ENCODE measurements at places on chromosomes 16 and 17.

DNA sequence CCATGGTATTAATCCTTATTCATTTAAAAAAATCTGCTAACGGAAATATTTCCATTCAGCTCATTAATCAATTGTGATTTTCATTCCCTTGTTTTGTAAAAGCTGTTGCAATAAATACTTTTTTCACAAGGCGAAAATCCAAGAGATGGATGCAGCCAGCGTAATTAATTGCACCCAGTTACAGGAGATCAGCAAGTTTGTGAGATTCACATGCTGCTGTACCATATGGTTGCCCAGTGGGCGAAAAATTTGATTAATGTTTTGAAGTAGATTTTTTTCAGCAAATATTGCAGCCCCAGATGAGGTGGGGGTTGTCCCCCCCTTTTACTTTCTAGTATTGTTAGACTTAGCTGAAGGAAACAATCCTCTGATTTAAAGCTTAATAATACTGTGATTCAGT, 186.6 kb downstream of the WWOX start:
- no peak for DNase-seq

- no peak for DNase-seq
Measured at GRCh38 chr17:48463526-48463925, 33.5 kb upstream of the SKAP1 start.

- DNase-seq: peak; percentile 91
Measured at GRCh38 chr17:78925234-78925633, at the start of gene TIMP2. Gene TIMP2 (minus strand): TSS chr17:78925387. CDS start chr17:78925088, 299 bp downstream.

DNA sequence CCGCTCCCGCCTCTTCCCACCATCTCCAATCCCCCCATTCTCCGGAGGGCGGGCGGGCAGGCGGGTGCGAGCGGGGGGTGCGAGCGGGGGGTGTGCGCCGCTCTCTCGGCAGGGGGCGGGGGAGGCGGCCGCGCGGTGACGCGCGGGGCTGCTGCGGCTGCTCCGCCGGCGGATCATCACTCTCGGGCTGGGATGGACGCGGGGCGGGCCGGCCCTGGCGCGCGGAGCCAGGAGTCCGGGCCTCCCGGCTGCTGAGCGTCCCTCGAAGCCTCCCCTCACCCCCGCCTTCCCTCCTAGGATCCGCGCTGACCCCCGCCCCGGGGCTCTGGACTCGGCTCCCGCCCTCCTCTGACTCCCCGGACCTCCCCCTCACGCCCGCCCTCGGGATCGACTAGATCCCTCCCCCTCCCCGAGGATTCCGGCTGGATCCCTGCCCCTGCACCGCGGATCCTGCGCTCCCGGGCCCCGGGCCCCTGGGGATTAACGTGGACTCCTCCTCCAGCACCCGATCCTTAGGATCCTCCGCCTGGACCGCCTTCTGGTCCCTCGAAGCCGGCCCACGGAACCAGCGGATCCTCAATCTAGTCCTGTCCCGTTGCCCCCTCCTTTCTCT, 946 bp upstream of the TMEM256 start:
- DNase-seq: peak; percentile 28

DNA sequence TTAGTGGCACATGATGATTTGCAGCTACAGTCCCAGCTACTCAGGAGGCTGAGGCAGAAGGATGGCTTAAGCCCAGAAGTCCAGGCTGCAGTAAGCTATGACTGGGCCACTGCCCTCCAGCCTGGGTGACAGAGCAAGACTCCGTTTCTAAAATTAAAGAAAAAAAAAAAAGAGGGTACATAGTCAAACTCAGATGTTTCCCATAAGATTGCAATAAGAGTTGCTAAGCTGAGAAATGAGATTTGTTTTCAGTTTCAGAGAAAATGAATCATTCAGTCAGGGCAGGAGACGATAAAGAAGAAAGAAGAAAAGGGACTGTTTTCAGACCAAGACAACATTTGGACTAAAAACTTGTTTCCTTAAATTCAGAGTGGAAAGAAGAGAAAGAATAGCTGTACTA, 30.2 kb upstream of the PHLPP2 start:
- DNase-seq: no peak

- no peak for DNase-seq
Measured at GRCh38 chr17:41976142-41976768, 9.7 kb downstream of the CNP start.

- no peak for DNase-seq
Measured at GRCh38 chr17:3603870-3604259, 5.3 kb downstream of the TRPV1 start.

DNA sequence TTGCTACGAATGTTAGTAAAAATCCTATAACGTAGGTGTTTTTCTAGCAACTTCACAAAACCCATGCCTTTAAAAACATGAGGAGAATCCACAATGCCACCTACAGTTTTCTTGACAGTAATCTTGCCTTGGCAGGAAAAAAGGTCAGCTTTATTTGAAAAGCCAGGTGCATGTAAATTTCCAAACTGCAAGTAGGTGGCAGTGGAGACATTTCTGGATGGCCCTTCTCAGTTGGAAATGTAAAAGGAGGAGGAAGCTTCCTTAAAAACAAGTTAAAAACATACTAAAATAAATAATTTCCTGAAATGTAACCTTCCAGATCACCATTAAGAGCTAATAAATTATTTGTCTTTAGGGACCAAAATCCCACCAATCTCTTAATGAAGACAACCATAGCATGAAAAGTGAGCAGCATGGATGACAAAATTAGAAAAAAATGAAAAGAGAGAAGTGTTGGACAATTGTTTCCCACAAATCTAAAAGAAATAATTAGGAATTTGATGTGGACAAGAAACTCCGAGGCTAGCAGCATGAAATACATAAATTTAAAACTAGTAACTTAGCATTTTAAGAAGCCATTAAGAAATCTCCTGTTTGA, 152.2 kb downstream of the SNX11 start:
- no peak for DNase-seq

- peak; percentile 41 for DNase-seq
Measured at GRCh38 chr16:1150511-1150982, 2.4 kb upstream of the CACNA1H start.

DNA sequence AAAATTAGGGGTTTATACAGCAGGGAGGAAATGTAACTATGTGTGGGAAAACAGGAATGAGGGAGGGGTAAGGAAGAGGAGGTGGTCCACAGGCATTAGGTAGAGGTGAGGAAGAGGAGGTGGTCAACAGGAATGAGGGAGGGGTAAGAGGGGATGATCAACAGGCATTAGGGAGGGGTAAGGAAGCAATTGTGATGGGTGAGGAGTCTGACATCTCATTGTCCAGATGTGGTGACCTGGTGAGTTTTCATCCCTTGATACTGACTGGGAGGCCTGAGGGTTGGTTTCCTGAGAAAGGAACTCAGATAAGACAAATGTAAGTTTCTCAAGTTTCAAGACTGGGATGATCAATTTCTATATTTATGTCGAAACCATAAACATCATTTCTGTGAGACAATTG, 206.2 kb upstream of the C16orf82 start:
- no peak for DNase-seq

DNA sequence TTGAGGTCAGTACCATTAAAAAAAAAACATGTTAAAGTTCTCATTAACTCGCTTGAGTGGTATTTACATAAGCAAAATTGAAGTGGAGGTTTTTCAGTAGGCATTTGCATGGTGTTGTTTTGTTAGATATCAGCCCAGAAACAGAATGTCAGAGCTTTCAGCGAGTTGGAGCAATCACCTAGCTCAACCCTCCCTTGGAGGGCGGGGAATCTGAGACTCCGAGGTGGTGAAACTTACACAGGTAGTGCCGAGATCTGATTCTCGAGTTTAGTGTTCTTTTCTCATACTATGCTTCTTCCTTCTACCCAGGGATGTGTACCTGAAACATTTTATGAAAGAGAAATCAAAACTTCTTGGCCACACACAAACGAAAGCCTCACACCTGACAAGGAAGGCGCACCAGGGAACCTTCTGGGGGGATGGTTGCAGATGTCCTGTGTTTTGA, 6.6 kb downstream of the SEC14L1 start:
- no peak for DNase-seq

GRCh38 chr17:81902653-81903414, 796 bp downstream of the NPB start:
- DNase-seq: no peak

DNA sequence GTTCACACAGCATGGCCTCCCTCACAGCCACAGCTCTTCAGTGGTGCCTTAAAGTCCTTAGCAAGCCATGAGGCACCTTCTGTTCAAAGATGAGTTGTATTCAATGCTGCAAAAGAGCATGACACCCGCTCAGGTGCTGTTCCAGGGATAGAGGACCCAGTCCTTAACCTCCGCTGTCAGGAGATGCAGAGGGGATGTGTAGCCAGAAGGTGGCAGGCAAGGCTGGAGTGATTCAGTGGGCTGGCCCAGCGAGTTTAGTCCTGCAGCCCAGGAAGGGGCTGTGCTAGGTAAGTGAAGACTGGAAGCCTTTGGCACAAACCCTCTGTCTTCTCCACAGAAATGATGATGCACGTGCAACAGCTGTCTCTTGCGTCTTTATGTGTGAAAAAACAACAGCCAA, 25.0 kb upstream of the ADAM11 start:
- DNase-seq: no peak

- no peak for DNase-seq
Measured at GRCh38 chr17:66354472-66354871, 52.1 kb downstream of the PRKCA start.

GRCh38 chr16:30663038-30663437, 4.8 kb downstream of the FBRS start:
- DNase-seq: no peak

GRCh38 chr17:55620945-55621344, 101.7 kb downstream of the TMEM100 start:
- no peak for DNase-seq

- no peak for DNase-seq
Measured at GRCh38 chr16:30766933-30767284, 4.8 kb downstream of the RNF40 start.

- peak; percentile 31 for DNase-seq
Measured at GRCh38 chr16:22318690-22319358, 21.6 kb downstream of the POLR3E start.

DNA sequence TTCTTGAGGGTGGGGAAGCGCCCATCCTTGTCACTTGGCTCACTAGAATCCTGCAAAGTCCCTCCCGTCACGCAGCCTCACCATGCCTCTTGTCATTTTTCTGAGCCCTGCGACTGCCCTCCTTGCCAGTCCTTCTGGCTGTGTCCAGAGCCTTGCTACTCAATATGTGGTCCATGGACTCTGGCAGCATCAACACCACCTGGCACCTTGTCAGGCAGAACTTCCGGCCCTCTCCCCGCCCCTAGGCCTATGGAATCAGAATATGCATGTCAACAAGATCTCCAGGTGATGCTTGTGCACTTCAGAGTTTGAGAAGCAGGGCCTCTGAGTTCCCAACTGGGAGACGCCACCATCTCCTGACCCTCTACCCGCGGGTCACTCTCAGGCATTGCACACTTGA, 12.1 kb downstream of the PIMREG start:
- DNase-seq: no peak

GRCh38 chr17:4017377-4017776, 53.1 kb upstream of the ATP2A3 start:
- DNase-seq: no peak

DNA sequence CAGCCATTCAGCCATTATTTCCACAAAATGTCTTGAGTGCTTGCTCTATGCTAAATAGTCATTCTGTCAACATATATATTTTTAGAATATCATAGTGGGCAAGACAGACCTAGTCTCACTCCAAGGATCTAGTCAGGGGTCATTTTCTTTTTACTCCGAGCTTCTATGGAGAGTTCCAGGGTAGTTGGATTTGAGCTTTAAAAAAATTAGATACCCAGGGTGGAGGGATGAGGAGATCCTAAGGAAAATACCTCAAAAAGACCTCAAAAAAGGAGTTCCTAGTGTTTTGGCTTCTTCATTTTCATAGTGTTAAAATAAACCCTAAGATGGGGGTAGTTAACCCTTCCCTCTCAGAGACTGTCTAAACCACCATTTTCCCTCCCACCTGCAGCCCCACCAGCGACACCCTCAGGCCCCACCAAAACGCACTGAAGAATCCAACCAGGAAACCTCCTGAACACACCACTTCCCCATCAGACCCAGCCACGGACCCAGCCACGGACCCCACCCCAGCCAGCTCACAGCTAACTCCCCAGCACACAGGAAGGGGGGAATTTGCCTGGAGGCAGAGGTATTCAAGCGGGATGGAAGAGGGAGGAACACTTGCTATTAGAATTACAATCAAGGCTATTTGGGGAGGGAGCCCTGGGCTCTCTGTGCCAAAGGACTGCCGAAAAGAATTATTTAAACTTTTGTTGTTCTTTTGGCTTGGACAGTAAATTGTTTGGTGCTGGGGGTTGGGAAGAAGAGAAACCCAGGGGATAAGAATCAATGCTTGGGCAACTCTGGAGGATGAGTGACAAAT, 2.2 kb downstream of the ETV4 start:
- DNase-seq: no peak

- no peak for DNase-seq
Measured at GRCh38 chr17:14838567-14838966, 426.6 kb downstream of the PMP22 start.

GRCh38 chr16:66290431-66290830, 76.1 kb upstream of the CDH5 start:
- DNase-seq: no peak

DNA sequence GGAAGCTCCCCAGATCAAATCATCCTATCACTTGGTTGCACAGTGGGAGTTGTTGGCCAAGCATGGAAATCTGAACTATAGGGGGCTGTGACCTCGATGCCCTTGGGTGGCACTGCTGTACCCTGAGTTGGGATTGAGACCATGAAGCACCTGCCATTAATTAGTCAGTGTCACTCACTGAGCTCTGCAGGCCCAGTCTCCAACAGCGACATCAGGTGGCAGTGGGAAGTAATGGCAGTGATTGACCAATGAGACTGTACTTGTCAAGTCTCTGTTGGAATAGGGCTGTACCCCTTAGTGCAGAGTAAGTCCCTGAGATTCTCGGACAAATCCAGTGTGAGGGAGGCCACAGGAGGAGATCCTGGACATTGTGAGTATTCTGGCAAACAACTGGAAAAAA, 118.0 kb upstream of the RPL38 start:
- DNase-seq: no peak

- no peak for DNase-seq
Measured at GRCh38 chr16:2206420-2206779, 1.1 kb downstream of the MLST8 start.

- no peak for DNase-seq
Measured at GRCh38 chr17:33980193-33980592, 274.9 kb upstream of the CCL2 start.

DNA sequence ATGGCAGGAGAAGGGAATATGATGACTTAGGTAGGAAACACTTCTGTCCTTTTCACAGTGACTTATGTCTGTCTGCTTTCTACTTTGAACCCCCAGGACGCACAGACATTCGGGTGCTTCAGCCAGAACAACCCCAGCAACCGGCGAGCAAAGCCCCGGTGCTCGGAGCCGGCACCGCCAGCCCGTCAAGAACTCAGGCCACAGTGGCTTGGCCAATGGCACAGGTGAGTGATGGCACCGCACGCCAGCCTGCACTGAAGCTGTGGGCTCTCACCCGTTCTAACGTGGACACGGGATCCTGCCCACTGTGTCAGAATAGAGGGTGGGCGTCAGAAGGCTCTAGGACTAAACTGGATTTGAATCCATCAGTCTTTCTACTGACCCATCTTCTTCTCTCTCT, 79.4 kb upstream of the CLEC18A start:
- DNase-seq: no peak

- DNase-seq: peak; percentile 70
Measured at GRCh38 chr16:49281843-49282642, 405 bp upstream of the CBLN1 start.

- DNase-seq: no peak
Measured at GRCh38 chr17:1868090-1868489, 38.3 kb downstream of the RPA1 start.

- no peak for DNase-seq
Measured at GRCh38 chr17:68684949-68685357, 83.8 kb upstream of the FAM20A start.
